ENCODE measurements at places on chromosomes 3 and 15. TPM values are rescaled to one million over a fixed set of nuclear protein-coding genes. Genes with fewer than 3 reads are reported as not detected.

DNA sequence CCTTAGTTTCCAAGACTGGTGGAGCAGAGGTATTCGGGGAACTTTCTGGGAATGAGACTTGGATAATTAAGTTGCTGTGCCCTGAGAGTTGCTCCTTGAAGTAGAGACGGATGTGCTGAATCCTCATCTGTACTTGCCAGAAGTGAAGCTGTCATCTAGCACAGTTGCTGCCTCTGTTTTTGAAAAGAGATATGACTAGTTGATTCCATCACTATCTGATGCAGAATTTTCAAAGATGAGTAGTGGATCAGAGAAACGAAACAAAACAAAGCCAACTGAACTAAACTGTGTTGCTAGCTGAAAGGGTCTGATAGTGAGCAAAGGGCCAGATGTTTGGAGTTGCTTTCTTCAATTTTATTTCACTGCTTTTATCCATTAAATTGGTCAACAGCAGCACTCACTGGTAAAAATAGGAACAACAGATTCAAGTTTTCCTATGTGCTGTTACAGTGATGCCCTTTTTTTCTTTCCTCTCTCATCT, 52.7 kb downstream of the MITF start:
- DNase-seq = peak; percentile 28
- no peaks in the 10 kb centered on the region for H3K36me3 ChIP-seq
- H3K4me1 ChIP-seq = 0 out of 2 replicates have a peak, but pooled peaks cover 6% of the 10 kb centered on the region
- H3K27ac ChIP-seq = peak overlapping the region; percentile 14

DNA sequence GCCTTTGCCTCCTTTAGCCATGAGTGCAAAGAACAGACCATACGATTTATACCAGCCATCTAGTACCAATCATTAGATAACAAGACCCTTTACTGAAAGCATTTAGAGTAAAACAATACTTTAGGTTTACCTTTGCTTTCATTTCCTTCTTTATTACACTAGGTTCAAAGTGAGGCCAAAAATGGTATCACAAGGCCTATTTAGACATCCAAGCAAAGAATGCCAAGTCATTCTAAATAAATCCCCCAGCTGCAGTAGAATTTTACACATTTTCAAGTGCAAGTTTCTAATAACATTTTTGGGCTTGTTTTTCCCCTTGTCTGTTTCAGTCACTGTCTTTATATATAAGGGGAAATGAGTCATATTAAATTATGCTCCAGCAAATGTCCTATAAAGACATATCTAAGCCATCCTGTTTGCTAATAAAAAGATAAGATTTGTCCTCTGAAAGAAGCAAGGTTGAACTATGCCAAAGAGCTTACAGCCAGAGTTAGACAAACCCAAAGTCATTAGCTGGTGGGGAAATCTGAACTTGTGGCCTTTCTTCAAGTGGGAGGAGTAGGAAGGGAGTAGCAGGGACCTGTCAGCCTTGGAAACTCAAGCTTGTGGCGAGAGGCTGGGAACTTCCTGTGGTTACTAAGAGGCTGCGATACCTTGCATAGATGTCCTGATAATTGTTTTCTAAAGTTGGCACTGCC, 232.7 kb downstream of the MECOM start:
- H3K4me1 ChIP-seq = no peaks in the 10 kb centered on the region
- H3K27ac ChIP-seq = no peak overlapping the region
- no peak overlapping the region for H3K4me3 ChIP-seq
- DNase-seq = no peak
- no peaks in the 10 kb centered on the region for H3K36me3 ChIP-seq
- H3K27me3 ChIP-seq = no peaks in the 10 kb centered on the region

GRCh38 chr3:197524128-197524527, 31.6 kb downstream of the BDH1 start:
- no peak overlapping the region for H3K4me3 ChIP-seq
- no peak for DNase-seq
- no peaks in the 10 kb centered on the region for H3K36me3 ChIP-seq
- H3K27ac ChIP-seq = no peak overlapping the region
- H3K4me1 ChIP-seq = peaks cover 60% of the 10 kb centered on the region

DNA sequence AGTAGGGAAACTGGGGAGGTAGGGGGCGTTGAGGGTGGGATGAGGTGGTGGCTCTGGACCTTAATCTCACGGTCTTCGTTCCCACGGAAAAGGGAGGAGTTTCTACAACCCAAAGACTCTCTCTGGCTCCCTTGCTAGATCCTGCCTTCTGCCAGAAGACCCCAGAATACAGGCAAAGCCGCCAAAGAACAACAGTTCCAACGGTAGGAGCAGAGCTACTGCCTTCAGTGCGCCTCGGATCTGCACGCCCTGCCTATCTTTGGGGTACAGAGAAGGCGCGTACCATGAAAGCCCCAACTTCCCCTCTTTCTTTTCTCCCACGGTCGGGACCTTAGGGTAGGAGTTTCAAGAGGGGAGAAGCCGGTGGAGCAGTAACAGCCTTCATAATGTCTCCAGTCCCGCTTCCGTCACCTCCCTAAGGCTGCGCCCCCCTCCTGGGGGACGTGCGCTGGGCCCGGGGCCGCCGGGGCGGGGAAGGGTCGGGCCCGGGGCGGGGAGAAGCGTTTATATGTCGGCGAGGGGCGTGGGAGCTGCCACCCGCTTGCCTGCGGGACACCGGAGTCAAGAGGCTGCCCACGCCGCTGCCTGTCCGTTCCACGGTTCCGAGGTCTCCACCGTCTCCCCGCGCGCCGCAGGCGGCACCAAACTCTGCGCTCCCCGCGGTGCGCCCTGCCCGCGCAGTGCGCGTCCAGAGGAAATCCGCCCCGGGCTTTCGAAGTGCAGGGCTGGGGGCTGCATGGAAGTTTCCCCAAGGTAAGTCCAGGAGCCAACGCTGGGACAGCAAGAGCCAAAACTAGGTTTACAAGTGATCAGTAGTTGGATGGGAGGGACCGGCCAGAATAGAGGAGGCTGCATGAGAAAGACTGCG, at the start of gene COL6A6:
Gene COL6A6 (plus strand): TSS at position 533 of the 868 bp plus-strand sequence. CDS start 43,188 bp downstream, outside the sequence.
- H3K27me3 ChIP-seq = no peaks in the 10 kb centered on the region
- no peak within 1 kb of the TSS for H3K27ac ChIP-seq

- H3K27me3 ChIP-seq = no peaks in the 10 kb centered on the region
- peak overlapping the region; percentile 28 for H3K4me3 ChIP-seq
- DNase-seq = no peak
- H3K4me1 ChIP-seq = peaks cover 16% of the 10 kb centered on the region
Measured at GRCh38 chr3:52670621-52671521, 14.8 kb downstream of the PBRM1 start.

GRCh38 chr3:194485468-194485880, 1.3 kb downstream of the ATP13A3 start:
- peak overlapping the region; percentile 84 for H3K27ac ChIP-seq
- peak overlapping the region; percentile 60 for H3K4me3 ChIP-seq
- peaks cover 35% of the 10 kb centered on the region for H3K4me1 ChIP-seq
- peaks cover 7% of the 10 kb centered on the region for H3K36me3 ChIP-seq

- no peaks in the 10 kb centered on the region for H3K27me3 ChIP-seq
- no peak for DNase-seq
- H3K4me1 ChIP-seq = no peaks in the 10 kb centered on the region
- no peak overlapping the region for H3K27ac ChIP-seq
- H3K4me3 ChIP-seq = no peak overlapping the region
Measured at GRCh38 chr3:59876533-59877062, 826.8 kb upstream of the CFAP20DC start.

GNAT1 gene
- polyA plus RNA-seq = not detected

RASL12 gene
- polyA plus RNA-seq = not detected
